ENCODE measurements at places on chromosomes 5 and 9. TPM values are rescaled to one million over a fixed set of nuclear protein-coding genes. Genes with fewer than 3 reads are reported as not detected.

GRCh38 chr9:12846035-12846434 lies 71.2 kb downstream of the LURAP1L start:
- no peak for DNase-seq

DNA sequence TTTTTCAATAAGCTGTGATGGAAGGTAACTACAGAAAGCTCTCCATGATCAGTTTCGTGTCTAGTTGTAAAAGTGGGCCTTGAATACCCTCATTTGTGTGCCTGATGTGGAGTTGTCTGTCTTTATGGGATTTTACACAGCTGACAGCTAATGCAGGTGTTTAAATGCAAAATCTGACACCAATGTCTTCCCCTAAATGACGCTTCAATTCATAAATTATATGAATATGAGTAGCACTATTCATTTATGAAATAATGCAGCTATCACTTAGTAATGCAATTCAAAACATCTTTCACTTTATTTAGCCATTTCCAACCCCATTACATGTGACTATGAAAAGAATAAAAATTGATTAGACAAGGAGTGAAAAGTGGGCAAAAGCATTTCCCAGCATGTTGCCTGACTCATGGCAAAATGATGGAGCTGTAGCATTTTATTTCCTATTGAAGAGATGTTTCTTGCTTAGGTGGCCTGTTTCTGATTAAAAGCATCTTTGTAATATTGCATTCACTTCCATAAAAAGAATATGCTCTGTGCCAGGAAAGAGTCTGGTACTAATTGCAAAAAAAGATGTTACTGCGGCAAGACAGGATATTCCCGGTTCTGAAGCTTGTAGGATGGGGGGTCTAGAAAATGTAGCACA lies 116.7 kb upstream of the HAPLN1 start:
- DNase-seq: no peak

- no peak for DNase-seq
Measured at GRCh38 chr9:108095496-108095895, 605.9 kb upstream of the KLF4 start.

Gene NEUROG1
- total RNA-seq: not detected

Gene FOXI1
- total RNA-seq: not detected
